ENCODE measurements at places on chromosomes 2 and 18. TPM values are rescaled to one million over a fixed set of nuclear protein-coding genes. Genes with fewer than 3 reads are reported as not detected.

- DNase-seq, result no peak
- H3K4me1 ChIP-seq, result no peaks in the 10 kb centered on the region
- no peak overlapping the region for H3K4me3 ChIP-seq
- H3K36me3 ChIP-seq, result no peaks in the 10 kb centered on the region
Measured at GRCh38 chr2:181374781-181375675, 82.2 kb upstream of the ITGA4 start.

DNA sequence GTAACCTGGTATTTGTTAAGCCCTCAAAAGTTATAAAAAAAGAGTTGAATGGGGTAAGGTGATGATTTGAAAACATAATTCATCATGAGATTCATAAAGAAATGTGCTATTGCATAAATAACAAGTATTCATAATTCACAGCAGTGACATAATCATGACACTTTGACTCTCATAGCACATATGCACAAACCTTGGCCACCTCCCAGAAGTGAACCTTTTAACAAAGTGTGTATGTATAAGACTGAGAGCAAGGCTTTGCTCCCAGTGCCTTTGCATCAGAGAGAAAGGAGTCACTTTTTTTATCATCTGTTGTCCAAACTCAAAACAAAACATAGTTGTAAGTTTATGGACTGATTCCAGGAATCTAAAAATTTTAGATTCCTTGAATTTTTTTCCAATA, 15.0 kb upstream of the HTR2B start:
- no peaks in the 10 kb centered on the region for H3K27me3 ChIP-seq
- peaks cover 10% of the 10 kb centered on the region for H3K36me3 ChIP-seq
- no peak overlapping the region for H3K4me3 ChIP-seq
- no peaks in the 10 kb centered on the region for H3K4me1 ChIP-seq

DNA sequence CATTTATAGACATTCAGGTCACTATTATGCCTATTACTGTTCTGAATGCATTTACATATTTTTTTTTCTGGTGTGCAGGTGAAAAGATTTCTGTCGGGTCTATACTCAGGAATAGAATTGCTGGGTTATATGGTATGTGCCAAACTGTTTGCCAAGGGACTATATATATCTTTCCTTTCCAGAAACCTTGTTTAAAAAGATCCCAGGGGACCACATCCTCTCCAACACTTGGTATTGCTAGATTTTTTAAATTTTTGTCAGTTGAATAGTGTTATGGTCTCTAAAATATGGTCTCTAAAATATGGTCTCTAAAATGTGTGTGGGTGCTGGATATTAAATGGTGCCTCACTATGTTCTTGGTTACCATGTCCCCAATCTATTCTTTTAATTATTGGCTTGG, 131.3 kb downstream of the INSIG2 start:
- H3K27ac ChIP-seq, result no peak overlapping the region
- DNase-seq, result no peak
- H3K4me3 ChIP-seq, result no peak overlapping the region
- no peaks in the 10 kb centered on the region for H3K27me3 ChIP-seq
- H3K36me3 ChIP-seq, result no peaks in the 10 kb centered on the region
- peaks cover 13% of the 10 kb centered on the region for H3K4me1 ChIP-seq

- H3K4me3 ChIP-seq, result no peak overlapping the region
- no peak overlapping the region for H3K27ac ChIP-seq
- H3K4me1 ChIP-seq, result no peaks in the 10 kb centered on the region
- H3K36me3 ChIP-seq, result no peaks in the 10 kb centered on the region
- DNase-seq, result no peak
Measured at GRCh38 chr18:959854-960253, 55.2 kb downstream of the ADCYAP1 start.

DNA sequence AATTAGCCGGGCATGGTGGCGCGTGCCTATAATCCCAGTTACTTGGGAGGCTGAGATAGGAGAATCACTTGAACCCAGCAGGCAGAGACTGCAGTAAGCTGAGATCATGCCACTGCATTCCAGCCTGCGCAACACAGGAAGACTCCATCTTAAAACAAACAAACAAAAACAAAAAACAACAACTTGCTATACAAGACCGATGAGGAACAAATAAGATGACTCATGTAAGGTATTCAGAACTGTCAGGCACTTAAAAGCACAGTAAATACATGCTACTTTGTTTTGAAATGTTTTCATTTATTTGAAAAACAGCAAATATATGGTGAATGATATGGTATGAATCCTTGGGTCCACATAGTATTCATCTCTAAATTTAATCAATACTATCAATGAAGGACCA, 66.7 kb downstream of the TRIP12 start:
- H3K4me1 ChIP-seq, result peaks cover 15% of the 10 kb centered on the region
- no peaks in the 10 kb centered on the region for H3K27me3 ChIP-seq
- H3K27ac ChIP-seq, result no peak overlapping the region
- no peak for DNase-seq

DNA sequence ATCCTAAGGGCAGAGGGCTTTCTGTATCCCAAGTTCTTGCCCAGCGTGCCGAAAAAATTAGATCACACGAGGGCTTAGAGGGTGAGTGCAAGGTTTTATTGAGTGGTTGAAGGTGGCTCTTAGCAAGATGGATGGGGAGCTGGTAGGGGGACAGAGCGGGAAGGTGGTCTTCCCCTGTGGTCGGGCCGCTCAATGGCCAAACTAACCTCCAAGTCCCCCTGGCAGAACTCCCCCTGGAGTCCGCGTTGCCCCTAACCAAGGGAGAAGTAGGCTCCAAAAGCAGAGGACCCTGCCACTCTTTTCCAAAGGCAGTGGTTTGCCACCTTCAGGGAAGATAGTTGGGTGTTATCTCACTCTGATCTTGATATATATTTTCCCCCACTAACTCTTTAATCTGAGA, 63.4 kb downstream of the LYPD1 start:
- no peak overlapping the region for H3K27ac ChIP-seq
- DNase-seq, result no peak
- no peaks in the 10 kb centered on the region for H3K36me3 ChIP-seq
- H3K4me1 ChIP-seq, result no peaks in the 10 kb centered on the region
- H3K27me3 ChIP-seq, result no peaks in the 10 kb centered on the region

DNA sequence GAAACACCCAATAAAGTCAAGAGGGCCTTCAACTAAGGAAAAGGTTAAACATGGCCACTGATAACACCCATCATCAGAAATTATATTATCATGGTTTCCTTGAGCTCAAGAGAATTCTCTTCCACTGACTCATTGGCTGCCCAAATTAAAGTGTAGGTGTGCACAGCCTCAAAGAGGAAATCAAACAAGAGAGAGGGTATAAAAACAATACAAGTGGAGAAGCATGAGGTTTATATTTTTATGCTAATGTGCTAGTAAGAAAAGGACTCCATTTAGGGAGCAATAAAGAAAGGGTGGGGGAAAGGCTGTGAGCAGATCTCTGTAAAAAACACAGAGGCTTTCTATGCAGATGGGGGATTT, 168.8 kb upstream of the VRK2 start:
- no peak overlapping the region for H3K27ac ChIP-seq
- H3K36me3 ChIP-seq, result no peaks in the 10 kb centered on the region
- H3K27me3 ChIP-seq, result no peaks in the 10 kb centered on the region
- no peaks in the 10 kb centered on the region for H3K4me1 ChIP-seq
- no peak for DNase-seq
- no peak overlapping the region for H3K4me3 ChIP-seq

- no peak overlapping the region for H3K27ac ChIP-seq
- no peaks in the 10 kb centered on the region for H3K27me3 ChIP-seq
- H3K4me1 ChIP-seq, result no peaks in the 10 kb centered on the region
- H3K36me3 ChIP-seq, result no peaks in the 10 kb centered on the region
- no peak overlapping the region for H3K4me3 ChIP-seq
Measured at GRCh38 chr2:104501342-104501741, 352.6 kb upstream of the POU3F3 start.

GRCh38 chr2:102172745-102173144, 14.1 kb upstream of the IL1RL2 start:
- no peak overlapping the region for H3K27ac ChIP-seq
- no peak for DNase-seq
- H3K36me3 ChIP-seq, result peaks cover 27% of the 10 kb centered on the region

DNA sequence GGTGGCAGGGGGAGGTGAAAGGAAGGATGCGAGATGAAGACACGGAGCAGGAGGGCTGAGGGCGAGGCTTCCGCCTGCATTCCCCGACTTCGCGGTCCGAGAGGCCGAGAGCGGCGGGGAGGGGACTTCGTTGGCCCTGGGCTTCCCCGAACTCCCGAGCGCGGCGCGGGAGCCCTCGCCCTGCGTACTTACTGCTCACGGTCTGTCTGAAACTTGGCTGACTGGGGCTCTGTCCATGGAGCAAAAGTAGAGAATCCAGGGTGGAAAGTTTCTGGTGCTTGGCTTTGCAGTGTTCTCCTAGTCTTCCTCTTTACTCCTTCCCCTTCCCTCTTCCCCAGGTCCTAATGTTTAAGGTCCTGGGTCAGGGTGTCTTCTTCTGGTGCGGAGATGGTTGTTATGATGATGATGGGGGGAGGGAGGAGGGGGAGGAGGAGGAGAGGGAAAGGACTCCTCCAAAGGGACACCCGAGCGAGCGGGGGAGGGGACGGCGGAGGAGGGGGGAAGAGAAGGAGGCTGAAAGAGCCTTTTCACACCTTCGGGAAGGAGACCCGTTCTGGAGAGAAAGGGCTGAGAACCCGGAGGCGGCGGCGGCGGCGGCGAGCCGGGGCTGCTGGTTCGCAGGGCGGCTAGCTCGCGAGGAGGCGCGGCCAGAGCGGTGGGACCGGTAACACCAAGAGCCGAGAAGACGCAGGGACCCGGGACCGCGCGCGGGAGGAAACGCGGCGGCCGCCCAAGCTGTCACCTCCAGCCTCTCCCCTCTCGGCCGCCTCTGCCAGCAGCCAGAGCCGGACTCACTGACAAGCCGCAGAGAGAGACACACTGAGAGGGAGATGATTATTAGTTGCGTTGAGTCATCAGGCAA, at the start of gene SATB2:
SATB2 (minus strand) TSS at position 793 of the 862 bp plus-strand sequence. CDS start 1,902 bp downstream, outside the sequence.
- H3K4me1 ChIP-seq, result peaks cover 38% of the 10 kb centered on the region
- H3K36me3 ChIP-seq, result no peaks in the 10 kb centered on the region
- peaks cover 63% of the 10 kb centered on the region for H3K27me3 ChIP-seq
- peak within 1 kb of the TSS; percentile 89 for H3K4me3 ChIP-seq
- no peak for DNase-seq

DNA sequence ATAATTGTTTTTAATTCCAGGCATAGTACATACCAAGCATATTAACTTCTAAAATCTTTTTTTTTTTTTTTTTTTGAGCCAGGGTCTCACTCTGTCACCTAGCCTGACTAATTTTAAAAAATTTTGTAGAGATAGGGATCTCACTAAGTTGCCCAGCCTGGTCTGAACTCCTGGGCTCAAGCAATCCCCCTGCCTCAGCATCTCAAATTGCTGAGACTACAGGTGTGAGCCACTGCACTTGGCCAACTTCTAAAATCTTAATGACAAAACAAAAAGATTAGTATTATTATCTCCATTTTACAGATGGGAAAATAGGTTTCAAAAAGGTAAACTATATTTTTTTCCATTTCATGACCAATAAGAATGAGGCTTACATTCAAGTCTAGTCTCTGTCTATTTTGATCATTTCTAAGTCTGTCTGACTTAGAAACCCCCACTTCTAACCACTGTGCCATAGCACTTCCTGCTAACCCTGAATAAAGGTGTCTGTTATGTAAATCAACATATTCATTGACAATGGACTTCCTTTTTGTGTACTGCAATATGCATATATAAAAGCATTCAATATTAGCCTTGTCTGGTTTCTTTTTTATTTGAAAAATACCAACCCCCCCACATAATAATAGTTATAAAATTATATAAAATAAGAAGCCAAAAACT, 28.7 kb upstream of the ZEB2 start:
- no peaks in the 10 kb centered on the region for H3K36me3 ChIP-seq
- H3K4me1 ChIP-seq, result no peaks in the 10 kb centered on the region
- DNase-seq, result no peak
- no peaks in the 10 kb centered on the region for H3K27me3 ChIP-seq

The LIPG gene
- total RNA-seq, result 4.7 TPM

The FEV gene
- total RNA-seq, result not detected

The DAW1 gene
- total RNA-seq, result 5.2 TPM

Measured in upper lobe of left lung (tissue), 6 donors.